ENCODE measurements at places on chromosomes 3 and 15.

DNA sequence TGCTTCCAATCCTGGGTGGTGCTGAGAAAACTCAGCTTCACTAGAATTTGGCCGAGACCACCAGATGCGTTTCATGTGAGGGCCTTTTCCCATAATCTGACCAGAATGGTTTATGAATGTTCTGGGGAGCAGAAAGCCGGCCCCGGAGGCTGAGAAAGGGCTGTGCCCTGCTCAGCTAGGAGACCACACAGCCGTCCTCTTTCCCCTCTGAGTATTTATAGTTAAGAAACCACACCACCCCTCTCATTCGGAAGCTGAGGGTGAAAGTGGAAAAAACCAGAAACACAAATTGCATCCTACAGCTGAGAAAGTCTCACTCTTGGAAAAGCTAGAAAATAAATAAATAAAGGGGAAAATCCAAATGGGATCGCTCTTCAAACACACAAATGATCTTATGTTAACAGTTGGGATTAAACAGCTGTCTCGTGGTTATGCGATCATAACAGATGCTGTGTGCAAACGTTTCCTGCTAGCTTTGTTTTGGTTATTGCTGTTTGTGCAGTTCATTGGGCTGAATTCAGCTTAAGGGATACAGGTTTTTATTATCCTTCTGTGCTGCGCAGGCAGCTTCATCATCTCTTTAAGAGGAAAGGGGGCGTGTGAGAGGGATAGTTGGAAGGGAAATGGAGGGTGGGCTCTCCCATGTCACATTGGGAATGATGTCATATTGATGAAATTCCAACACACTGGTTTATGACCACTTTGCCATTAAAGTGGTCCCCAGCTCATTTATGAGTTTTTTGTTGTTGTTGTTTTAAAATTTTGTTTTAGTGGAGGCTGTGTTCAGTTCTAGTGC lies 1026.2 kb upstream of the NR2F2 start:
- peak; percentile 61 for DNase-seq

DNA sequence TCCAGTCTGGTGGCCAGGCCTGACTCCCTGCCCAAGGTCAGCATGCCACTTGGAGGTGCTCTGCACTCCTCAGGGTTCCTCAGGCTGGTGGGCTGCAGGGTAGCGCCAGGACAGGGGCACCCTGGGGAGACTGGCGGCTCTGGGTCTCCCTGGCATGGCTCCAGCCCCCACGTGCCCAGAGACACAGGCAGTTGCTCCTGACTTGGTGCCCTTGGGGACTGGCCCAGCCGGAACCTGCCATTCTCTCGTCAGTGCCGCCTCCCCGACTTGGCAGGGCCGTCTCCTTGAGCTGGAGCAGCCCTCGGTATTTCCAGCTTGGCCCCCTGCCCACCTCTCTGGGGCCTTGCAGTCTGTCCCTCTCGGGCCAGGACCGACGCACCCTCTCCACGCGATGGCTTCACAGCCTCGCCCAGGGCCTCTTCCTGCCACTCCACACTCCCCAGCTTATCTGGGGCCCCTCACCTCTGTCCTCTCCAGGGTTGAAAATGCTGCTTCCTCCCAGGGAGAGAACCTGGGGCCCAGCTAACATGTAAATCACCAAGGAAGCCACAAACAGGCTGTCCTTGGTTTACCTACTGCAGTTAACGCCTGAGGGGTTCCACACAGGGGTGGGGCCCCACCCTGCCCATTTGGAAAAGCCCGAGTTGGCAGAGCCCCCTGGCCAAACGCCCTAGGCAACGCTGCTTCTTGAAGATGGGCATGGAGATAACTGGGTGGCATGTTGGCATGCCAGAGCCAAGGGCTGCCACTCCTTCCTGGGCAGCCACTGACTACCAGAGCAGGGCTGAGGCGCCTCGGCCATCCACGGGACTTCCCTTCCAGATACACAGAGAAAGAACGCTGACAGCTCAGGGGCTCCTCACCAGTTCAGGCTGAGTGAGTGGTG lies 61.4 kb downstream of the SMAD6 start:
- DNase-seq = no peak

GRCh38 chr15:98308117-98308516 lies 340.2 kb upstream of the IGF1R start:
- DNase-seq = no peak

- no peak for DNase-seq
These were observed 25.7 kb downstream of the LIPC start for GRCh38 chr15:58457466-58457965.

DNA sequence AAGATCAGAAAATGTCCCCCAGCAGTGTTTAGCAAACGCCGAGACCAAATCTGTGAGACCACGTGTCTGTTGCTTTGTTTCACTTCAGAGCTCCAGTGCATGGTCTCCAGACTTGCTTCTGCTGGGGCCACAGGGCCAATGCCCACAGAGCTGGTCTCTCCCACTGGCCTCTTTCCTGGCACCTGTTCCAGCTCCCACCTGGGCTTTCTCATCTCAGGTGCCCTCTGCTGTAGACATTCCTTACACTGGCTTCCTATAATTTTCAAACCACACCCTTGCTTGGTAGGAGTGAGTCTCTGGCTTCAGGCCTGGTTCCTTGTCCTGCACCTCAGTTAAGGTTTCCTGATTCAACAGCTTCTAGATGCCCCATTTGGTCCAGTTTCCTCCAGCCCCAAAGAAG lies 243.1 kb downstream of the ADAMTS17 start:
- DNase-seq = no peak

- no peak for DNase-seq
These were observed 9.9 kb upstream of the VILL start for GRCh38 chr3:37980462-37981347.
